Stimulated activated CD4-positive, alpha-beta T cell treated with anti-CD3 and anti-CD28 coated beads, Interleukin-1b, Interleukin-23, amount 100 ng/mL, for 48 hours (primary cell): ENCODE measurements at places on chromosomes 11 and 22.

- DNase-seq = no peak
These were observed 130.4 kb downstream of the NAV2 start for GRCh38 chr11:19843079-19843478.

GRCh38 chr11:127492029-127492428, 491.5 kb upstream of the KIRREL3 start:
- no peak for DNase-seq

DNA sequence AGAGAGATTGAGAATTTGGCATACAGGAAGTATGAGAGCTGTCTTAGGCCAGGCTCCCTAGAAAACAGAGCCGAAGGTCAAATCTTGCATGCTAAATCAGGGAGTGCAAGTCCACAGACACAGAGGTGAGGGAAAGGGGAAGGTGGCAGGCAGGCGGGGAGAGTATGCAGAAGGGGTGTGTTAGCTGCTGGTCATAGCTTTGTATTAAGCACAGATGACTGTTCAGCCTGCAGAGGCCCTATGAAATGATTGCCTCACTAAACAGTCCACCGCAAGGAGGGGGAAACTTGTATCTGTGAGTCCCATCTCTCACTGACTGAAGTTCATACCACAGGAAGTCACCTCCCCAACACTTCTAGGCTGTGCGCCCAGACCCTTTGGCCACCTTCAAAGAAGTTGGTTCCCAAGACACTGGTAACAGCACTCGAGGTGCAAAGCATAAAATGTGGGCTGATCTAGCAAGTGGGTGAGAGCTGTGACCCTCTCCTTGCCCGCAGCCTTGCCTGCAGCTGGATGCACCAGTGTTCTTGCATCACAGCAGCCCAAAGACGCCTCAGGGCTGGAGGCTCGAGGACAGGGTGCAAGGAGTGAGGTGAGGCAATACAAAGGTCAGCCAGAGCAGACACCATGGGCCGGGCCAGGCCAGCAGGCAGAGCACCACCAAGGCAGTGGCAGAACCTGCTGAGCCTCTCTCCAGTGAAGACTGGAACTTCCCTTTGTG, 115.3 kb upstream of the TBCEL start:
- no peak for DNase-seq

DNA sequence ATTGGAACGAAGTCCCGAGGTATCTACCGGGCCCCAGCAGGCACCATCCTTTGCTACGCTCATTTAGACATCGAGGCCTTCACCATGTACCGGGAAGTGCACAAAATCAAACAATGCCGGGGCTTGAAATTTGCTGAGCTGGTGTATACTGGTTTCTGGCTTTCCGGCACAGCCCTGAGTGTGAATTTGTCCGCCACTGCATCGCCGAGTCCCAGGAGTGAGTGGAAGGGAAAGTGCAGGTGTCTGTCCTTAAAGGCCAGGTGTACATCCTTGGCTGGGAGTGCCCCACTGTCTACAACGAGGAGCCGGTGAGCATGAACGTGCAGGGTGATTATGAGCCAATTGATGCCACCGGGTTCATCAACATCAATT, 158.8 kb upstream of the GUCY1A2 start:
- DNase-seq = no peak

DNA sequence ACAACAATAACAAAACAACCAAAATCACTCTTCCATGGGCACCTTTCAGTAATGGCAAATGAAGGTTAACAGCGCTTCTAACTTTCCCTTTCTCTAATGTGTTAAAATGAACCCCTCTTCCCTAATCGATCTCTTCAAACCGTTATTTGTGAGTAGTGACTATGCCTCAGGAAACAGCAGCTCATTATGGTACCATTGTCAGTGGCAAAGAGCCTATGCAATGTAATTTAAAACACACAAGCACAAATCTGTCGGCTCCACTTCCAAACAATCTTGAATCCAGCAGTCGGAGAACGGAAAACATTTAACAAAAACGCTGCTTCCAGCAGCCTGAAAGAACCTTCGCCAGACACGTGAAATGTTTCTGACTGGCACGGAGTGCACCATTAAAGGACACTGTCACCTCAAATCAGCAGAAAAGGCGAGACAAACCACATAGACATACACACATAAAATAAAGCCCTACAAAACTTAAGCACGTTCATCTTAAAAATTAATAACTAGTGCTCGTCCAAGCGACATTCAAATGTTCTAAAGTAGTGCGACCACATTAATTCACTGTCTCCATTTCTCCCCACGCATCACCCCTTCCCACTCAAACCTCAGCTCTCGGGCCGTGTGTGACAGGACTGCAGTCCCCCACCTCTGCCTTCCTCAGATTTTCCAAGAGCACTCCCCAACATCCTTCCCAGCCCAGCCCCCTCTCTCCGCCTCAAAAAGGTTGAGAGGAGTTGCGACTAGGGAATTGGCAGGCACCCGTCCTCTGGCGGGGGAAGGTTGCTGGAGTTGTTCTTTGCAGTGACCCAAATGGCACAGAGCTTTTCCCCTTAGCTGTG, 748 bp downstream of the RAB30 start:
- no peak for DNase-seq

DNA sequence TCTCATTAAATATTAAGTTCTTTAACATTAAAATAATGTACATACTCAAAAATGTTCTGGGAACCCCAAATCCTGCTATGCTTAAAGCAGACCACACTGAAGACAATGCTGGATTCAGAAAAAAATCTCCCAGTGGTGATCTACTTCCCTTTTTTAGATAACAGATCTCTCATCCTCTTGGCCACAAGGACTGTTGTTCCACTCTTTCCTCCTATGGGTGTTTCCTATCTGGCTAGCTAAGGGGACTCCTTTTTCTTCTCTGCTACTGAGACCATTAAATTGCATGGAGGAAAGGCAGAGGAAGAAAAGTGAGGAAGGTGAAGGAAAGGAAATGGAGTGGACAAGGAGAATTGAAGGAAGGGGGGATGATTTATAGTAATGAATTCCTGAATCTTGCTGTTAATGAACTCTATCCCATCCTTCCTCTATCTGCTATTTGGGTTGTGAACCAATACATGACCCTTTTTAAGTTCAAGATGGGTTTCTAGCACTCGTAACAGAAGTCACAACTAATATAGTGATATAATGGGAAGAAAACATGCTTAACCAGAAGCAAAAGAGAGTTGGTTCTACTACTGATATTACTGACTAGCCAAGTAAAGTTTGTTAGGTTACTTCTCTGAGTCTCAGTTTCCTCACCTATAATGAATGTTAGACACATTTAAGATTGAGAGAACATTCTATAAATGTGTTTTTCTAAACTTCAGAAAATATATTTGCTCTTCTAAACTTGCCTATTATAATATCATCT, 53.2 kb downstream of the PIK3C2A start:
- DNase-seq = no peak

DNA sequence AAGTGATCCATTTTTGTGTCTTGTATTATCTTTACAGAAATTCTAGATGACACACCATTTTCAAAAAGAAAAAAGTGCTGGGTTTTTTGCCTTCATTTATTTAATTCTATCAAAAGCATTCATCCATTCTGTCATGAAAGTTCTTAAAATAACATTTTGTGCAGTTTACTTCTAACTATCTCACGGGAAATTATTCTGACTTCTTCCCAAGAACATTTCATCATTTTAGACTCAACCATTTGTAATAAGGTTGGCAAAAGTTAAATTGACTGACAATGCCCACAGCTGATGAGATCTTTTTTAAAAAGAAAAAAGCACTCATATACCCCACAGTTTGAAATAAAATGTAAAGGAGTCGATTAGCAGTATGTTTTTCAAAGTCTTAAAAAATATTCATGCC, 68.5 kb downstream of the SBF2 start:
- no peak for DNase-seq

- DNase-seq = no peak
These were observed 60.4 kb upstream of the THY1 start for GRCh38 chr11:119483341-119483880.
